Thoracic aorta (tissue), 2 donors: ENCODE measurements at places on chromosomes 3 and 15. TPM values are rescaled to one million over a fixed set of nuclear protein-coding genes. Genes with fewer than 3 reads are reported as not detected.

Gene CCR3
- not detected for total RNA-seq

- DNase-seq, result no peak
These were observed 15.3 kb upstream of the KLHL25 start for GRCh38 chr15:85810075-85810474.

GRCh38 chr3:44444896-44445691 is 32.4 kb downstream of the ZNF445 start:
- no peak for DNase-seq

DNA sequence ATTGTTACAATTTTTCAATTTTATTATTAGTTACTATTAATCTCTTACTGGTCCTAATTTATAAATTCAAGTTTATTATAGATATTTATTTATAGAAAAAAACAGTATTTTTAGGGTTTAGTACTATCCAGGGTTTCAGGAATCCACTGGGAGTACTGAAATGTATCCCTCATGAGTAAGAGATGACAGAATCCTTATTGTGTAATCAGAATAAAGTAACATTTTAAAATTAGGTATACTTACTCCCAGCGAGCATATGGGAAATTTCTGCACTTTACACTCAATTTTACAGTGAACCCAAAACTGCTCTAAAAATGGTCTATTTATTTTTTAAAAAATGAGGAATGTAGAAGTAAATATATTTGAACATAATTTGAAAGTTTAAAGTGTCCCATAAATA is 202.7 kb downstream of the CGGBP1 start:
- DNase-seq, result no peak

Gene STRIT1
- not detected for total RNA-seq

DNA sequence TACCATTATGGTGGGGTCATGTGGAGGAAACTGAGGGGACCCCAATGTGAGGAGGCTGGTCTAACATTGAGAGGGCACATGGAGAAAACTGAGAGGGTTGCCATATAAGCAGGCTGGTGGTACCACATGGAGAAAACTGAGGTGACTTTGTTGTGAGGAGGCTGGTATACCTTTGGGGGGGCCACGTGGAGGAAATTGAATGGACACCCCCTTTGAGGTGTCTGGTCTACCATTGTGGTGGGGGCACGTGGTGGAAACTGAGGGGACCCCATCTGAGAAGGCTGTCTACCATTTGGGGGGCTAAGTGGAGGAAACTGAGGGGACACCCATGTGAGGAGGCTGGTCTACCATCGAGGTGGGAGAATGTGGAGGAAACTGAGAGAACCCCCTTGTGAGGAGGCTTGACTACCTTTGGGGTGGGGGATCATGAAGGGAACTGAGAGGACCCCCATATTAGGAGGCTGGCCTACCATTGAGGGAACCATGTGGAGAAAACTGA is 163.8 kb downstream of the FBLN2 start:
- DNase-seq, result no peak

Gene ARL6IP5
- total RNA-seq, result 269 TPM

Gene SLC6A6
- 45.5 TPM for total RNA-seq

Gene ARHGAP31
- total RNA-seq, result 33.6 TPM

DNA sequence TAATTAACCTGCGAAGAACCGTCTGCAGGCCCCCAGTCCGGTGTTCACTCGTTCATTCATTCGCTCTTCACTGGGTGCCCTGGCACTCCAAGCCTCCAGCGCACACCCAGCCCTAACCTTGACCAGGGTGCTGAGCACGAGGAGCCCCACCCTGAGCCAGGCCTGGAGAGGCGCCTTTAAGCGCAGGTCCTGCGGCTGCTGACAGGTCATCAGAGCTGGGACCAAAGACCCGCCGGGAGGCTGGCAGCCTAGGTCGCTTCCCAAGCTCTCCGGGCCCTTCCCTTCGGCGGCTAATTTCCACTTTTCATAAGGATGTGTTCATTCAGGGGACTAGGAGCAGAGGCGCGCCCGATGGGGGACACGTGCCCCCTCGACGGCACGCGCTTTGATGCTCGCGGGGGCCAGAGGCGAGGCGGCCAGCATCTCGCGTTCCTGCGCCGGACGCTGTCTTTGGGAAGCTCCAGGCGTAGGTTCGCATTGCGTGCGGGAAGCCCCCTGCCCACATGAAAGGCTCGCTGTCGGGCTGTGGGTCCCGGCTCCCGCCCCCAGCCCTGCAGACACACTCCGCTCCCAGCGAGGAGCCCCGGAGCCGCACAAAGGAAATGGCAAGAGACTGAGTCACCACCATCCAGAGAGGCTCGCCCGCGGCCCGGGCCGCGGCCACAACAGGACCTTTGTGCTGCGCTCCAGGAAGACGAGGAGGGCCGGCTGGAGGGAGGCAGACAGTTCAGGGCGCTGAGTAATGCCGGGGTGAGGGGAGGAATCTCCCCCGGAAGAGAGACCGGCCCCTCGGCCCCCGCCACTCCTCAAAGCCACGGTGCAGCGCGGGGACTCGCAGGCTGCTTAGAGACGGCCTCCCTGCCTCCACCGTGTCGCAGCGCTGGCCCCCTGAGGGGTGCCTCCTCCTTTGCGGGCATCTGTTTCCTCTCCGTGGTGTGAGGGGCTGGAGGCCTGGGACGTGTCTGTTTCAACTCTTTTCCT is 266.4 kb upstream of the HES1 start:
- no peak for DNase-seq

DNA sequence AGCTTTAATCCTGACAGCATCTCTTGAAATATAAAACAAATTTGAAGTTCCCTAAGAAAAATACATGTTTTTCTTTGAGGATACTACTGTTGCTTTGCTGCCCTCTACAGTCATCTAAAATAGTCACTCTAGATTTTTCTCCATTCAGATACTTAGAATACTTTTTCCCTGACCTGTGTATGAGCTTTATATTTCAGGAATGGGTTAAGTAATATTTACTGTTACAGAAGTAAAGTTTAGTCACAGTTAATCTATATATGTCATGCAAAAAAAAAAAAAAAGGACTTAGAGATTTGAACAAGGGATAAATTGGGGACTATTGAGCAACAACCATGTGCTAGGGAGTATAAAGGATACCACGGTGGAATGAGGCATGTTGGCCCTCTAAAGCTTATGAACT is 8.8 kb downstream of the NECTIN3 start:
- no peak for DNase-seq

Gene NCKIPSD
- 59.6 TPM for total RNA-seq

Gene CDHR4
- 0.68 TPM for total RNA-seq

DNA sequence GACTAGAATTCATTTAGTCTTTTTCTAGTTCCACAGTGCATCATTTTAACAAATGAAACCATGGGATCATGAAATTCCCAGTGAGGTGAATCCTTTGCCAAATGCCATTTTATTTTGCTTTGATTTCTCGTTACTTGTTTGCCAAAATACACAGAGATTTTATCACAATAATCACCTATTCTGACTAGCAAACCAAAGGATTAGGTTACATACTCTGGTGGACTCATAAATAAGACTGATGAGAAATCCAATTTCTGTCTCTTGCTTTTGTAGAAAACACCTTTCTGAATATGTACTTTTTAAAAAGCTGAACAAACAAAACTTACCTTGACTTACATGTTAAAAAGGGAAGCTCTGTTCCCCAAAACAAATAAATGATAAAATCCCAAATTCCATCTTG is 12.2 kb downstream of the ERC2 start:
- DNase-seq, result no peak

GRCh38 chr3:126419886-126420786 is 25.4 kb downstream of the CFAP100 start:
- no peak for DNase-seq

DNA sequence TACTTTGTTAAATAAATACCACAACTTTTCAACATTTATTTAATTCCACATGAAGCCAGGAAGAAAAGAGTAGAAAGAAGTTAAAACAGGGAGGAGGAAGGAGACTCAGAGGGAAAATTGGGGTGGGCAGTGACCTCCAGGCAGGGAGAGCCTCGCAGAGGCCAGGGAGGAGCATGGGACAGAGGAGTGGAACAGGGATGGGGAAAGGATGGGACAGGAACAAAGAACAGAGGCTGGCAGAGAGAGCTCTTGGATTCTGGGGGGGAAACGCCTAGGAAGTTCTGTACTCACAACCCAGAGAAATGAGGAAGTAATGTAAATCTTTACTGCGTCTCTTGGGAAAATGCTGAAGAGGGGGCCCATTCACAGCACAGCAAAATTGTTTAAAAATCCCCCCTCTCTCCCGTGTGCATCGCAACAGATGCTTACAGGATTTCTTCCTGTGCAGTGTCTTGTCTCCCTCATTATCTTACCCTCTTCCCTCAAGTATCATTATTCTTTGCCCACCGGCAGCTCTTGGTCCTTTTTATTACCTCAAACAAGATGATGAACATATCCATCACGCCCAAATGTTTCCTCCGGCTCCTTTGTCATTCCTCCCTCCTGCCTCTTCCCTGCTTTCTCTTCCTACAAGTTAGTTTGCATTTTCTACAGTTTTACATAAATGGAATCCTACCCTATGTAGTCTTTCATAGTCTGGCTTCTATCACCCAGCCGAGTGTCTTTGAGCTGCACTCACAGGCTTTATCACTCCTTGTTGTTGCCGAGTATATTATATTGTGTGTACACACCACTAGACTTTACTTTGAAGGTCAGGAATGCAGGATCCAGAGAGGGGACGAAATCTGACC is 65.5 kb downstream of the ARHGAP31 start:
- DNase-seq, result no peak

Gene GUCA1C
- not detected for total RNA-seq

GRCh38 chr3:26591926-26592325 is 30.6 kb upstream of the LRRC3B start:
- DNase-seq, result no peak
